ENCODE measurements at places on chromosomes 2 and 18. TPM values are rescaled to one million over a fixed set of nuclear protein-coding genes. Genes with fewer than 3 reads are reported as not detected.

DNA sequence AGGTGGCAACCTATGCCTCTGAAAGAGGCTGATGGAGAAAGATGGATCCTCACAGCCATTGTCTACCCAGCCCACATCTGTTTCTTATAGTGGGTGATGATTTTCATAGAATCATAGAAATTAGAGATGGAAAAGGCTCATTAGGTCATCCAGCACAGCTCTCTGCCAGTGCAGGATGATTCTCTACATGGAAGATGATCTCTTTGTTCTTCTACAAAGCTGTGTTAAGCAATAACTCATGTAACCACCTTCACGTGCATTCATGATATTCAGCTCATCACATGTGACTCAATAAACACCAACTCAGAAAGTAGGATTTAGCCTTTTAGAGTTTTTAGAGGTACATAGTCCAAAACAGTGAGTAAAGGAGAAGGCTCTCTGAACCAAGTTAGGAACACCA, 539.4 kb upstream of the ID2 start:
- no peak for DNase-seq

DNA sequence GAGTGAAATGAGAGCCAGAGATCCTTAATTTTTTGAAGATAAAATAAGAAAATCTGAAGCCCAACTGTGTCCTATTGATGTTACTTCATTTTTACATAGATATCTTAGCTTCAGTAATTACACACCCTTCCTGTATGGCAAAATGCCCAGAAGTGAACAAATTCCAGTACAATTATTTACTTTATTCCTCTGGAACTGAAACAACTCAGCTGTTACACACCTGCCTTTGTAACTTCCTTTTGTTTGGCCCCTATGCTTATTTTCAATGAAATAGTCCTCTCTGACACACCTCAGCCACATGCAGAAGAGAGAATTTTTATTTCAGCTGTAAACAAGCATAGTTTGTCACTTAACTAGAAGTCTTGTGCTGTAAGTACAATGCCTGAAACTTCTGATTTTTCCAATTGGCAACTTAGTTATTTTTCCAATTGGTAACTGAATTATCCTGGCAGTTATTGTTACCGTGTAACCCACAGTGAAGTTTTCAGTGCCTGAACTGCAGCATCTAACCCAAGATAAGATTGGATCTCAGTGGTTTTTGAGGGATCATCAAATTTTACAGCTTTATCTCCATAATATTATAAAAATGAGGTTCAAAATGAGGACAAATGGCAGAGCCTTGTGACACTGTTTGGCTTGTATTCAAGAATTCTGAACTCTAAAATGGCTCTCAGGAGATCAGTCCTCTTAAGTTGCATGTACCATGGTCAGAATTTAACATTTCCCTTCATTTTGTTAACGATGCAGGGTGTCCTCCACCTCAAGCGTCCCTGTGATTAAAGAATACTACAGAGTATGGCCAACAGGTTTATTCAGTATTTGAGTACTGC, 82.6 kb downstream of the PKP4 start:
- DNase-seq: no peak

DNA sequence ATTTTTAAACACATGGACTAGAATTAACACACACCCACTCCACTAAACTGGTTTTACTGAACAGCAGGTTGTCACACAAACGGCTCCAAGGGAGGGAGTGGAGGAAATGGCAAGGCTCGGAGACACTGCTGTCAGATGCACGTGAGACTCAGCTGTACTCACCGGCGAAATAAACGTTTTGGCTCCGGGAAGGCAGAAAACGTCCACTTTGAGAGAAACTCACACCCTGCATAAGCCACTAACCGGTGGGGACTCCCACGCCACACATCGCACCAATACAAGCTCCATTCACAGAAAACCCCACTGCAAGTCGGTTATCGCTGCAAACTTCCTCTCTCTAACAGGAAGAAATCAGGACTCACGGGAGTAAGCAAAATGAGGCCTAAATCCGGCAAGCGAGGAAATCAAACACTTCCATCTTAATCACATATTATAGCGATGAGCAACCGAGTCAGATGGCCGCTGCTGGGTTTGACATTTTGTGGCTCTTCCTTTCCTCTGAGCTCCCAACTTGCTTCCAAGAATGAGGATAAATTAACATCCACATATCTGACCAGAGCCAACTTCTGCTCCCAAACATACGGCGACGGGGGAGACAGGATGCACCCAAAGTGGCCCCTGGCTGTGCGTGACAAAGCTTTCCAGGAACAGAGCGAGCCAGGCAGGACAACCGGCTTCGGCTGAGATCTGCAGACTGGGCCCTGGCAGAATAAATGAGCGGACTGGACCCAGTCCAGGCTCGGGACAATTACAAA, 63.5 kb downstream of the HDAC4 start:
- DNase-seq: peak; percentile 39

- DNase-seq: no peak
Measured at GRCh38 chr2:72710418-72711152, 115.2 kb downstream of the EXOC6B start.

- DNase-seq: no peak
Measured at GRCh38 chr2:144201126-144201525, 318.8 kb downstream of the ZEB2 start.

DNA sequence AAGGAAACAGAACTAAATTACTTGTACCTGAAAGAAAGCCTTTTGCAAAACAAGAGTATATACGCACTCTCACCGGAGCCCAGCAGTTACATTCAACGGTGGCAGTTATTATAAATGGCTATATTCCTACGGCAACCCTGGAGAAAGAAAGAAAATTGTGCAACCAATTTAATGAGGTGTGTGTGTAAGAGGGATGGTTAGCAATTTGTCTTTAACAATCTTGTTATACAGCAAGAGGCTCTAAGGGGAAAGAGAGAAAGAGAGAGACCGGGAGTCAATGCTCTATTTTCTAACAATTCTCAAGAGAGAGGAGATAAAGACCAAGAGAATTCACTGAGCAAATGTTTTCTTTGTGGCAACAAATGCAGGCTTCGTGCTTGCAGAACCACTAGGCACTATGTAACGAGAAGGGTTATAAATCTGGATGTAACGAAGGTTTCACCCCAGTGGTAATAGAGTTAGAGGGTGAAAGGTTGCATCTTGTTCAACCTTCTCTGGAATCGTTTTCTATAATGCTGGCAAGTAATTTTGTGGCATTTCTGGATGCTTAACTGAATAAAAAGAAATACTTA, 359.1 kb upstream of the SPRED2 start:
- DNase-seq: no peak

The CRYBA2 gene
- not detected for total RNA-seq

GRCh38 chr2:232418466-232419244, 12.0 kb downstream of the ALPG start:
- peak; percentile 74 for DNase-seq

DNA sequence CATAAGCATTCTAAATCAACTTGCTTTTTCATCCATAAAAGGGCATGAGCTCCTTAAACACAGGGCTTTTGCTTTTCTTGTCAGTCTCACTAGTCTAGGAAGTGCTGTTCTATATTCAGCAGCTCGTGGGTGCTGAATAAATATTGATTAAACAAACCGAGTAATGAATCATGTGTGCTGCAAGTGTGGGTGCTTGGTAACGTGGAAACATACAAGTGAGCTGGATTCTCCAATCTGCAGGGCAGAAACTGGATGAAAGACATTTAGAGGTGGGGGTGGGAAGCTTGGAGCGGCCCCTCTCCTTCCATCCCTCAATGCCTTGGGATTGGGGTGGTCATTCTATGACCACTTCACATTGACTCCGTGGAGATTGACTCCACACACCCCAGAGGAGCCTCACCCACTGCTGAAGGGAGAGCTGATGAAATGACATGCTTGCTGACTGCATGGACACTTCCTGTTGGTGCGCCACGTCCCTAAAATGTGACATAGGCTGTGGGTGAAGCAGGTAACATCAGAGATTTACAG, 114.6 kb downstream of the DOCK10 start:
- no peak for DNase-seq

DNA sequence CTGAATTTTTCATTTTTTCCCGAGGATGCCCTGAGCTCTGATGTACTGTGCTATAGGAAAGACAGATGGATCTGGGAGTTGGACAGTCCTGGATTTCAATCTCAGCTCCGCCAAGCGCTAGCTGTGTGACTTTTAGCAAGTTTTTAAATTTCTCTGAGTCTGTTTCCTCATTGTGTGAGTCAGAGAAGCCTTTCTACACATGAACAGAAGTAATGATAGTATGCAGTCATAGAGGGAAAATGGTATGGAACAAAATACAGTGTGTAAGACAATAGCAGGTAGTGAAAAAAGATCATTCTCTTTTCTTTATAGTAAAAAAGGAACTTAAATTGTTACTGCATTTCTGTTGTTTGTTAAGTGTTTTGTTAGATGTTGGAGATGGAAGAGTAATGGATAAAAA, 52.4 kb upstream of the PPM1B start:
- no peak for DNase-seq

The NEMP2 gene
- total RNA-seq: 2.5 TPM

The NR4A2 gene
- total RNA-seq: 0.37 TPM

DNA sequence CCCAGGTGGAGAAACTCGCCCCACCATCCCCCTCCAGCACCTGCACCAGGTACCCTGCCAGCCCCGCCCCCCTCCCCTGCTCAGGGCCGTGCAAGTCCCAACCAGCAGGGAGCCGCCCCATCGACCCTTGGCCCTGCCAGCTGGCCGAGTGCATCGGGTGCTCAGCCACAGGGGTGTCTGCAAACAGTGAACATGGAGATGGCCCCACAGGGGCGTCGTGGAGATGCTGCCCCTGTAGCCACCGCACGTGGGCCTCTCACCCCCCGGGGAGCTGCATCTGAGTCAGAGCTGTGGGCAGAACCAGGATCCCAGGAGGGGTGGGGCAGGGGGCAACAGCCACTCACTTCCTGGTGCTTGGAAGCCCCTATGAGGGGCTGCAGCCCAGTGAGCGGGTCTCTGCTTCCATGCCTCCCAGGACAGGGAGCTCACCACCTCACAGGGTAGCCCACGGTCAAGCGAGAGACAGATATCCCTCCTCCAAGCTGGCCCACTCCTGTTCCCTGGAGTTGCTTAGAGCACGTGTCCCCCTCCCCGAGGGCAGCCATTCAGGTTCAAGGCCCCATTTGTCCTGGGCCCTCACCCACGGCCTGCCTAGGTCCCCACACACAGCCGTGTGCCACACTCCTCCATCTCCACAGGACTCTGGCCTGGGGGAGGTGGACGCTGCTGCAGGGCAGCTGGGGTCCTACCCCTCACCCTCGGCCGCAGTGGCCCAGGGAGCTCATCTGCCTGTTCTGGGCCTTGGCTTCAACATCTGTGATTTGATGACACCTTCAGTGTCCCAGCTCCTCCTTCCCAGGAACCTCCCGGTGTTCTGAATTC, 1.1 kb upstream of the MAB21L4 start:
- peak; percentile 84 for DNase-seq

GRCh38 chr18:40962784-40963183, 992.2 kb upstream of the PIK3C3 start:
- DNase-seq: no peak

DNA sequence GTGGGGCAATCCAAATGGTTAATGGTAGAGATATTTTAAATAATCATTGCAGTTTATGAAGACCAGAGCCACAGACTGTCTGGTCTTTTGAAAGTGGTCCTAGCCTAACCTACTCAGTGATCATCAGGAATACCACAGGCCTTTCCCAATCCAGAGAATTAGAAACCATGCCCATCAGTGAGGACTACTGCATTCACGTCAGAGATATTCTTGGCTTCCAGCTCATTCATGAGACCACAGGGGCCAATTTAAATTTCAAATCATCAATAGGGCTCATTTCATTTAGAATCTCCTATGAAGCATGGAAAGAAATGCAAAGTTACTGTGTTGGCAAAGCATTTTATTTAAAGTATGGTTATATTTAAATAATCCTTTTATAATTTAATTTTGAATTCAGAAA, 362.3 kb upstream of the KCNJ3 start:
- DNase-seq: no peak

- no peak for DNase-seq
Measured at GRCh38 chr2:51290725-51291124, 258.8 kb upstream of the NRXN1 start.

- no peak for DNase-seq
Measured at GRCh38 chr18:13618760-13619438, 107.5 kb downstream of the FAM210A start.

- peak; percentile 24 for DNase-seq
Measured at GRCh38 chr2:176814740-176815367, 397.7 kb upstream of the HNRNPA3 start.

The SP5 gene
- 10.1 TPM for total RNA-seq

- DNase-seq: peak; percentile 19
Measured at GRCh38 chr2:128511731-128512378, 193.2 kb upstream of the HS6ST1 start.

GRCh38 chr18:24073791-24074190, 59.2 kb downstream of the TTC39C start:
- no peak for DNase-seq

GRCh38 chr18:11784674-11785304, 66.4 kb upstream of the CHMP1B start:
- no peak for DNase-seq

The GLB1L gene
- total RNA-seq: 4.9 TPM

The TUBA3E gene
- not detected for total RNA-seq

The CRYGD gene
- total RNA-seq: 5.5 TPM

The IL1RN gene
- total RNA-seq: not detected

The SERPINB12 gene
- total RNA-seq: not detected

The TRIM43 gene
- not detected for total RNA-seq

- DNase-seq: peak; percentile 3
Measured at GRCh38 chr2:180583441-180584140, 396.8 kb upstream of the UBE2E3 start.

- DNase-seq: no peak
Measured at GRCh38 chr2:27954771-27955383, 64.3 kb downstream of the BABAM2 start.

DNA sequence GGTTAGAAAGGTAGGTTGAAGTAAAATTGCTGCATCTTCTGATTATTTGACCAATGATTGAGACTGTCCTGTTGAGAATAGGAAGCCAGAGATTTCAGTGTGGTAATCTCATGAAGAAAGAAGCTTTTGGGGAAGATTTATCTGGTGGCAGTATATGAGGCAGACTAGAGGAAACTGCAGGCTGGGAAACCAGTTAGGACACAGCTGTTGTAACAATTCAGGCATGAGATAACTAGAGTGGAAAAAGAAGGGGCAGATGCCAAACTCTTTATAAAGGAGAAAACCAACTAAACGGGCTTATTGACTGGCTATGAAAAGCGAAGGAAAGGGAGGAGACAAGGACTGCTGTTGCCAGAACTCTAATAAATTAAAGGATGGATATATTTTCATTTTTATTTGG, 155.6 kb downstream of the TTC27 start:
- DNase-seq: no peak

The HSBP1L1 gene
- total RNA-seq: 2.8 TPM

- DNase-seq: no peak
Measured at GRCh38 chr2:182883451-182883850, 17.0 kb upstream of the FRZB start.

The HOXD8 gene
- not detected for total RNA-seq

DNA sequence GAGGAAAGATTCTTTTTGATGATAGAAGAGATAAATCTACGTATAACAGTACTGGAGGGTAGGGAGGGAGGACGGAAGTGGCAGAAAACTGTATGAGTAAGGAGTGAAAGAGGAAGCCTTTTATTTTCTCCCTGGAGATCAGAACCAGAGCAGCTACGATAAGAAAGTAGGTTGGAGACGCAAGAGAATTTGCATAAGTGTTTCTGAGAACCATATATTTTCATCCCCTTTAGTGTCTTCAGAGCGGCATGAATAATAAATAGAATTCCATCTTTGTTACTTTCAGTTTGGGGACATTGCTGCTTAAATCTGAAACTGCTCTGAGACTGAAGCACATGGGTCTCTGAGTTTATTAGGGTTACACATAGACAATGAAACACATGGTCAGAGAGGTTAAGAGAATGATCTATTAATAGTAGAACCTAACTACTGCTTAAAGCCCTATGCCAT, 230.2 kb upstream of the TNP1 start:
- DNase-seq: no peak

- DNase-seq: no peak
Measured at GRCh38 chr2:129212299-129212958, 767.0 kb upstream of the RAB6C start.

The CFC1 gene
- total RNA-seq: 0.52 TPM
